ENCODE measurements at places on chromosomes 7 and 10.
A peak's percentile ranks its signal among the peaks of the same experiment; 100 is the strongest.

DNA sequence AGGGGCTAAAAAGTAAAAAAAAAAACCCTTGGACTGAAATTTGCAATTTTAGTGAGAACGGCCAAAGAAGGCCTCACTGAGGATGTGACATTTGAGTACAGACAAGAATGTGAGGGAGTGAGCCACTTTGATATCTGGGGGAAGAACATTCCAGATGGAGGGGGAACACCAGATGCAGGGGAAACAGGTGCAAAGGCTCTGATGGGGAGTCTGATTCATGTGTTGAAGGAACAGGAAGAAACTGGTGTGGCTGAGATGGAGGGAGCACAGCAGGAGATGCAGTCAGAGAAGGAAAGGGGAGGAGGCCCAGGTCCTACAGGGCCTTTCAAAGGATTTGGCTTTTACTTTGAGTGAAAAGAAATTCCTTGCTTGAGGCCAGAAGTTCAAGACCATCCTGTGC, 615.7 kb upstream of the NRP1 start:
- no peak for DNase-seq

GRCh38 chr10:23096802-23097549, 1.6 kb downstream of the MSRB2 start:
- no peak for DNase-seq

- no peak for DNase-seq
These were observed 12.5 kb downstream of the GDI2 start for GRCh38 chr10:5800782-5801181.

DNA sequence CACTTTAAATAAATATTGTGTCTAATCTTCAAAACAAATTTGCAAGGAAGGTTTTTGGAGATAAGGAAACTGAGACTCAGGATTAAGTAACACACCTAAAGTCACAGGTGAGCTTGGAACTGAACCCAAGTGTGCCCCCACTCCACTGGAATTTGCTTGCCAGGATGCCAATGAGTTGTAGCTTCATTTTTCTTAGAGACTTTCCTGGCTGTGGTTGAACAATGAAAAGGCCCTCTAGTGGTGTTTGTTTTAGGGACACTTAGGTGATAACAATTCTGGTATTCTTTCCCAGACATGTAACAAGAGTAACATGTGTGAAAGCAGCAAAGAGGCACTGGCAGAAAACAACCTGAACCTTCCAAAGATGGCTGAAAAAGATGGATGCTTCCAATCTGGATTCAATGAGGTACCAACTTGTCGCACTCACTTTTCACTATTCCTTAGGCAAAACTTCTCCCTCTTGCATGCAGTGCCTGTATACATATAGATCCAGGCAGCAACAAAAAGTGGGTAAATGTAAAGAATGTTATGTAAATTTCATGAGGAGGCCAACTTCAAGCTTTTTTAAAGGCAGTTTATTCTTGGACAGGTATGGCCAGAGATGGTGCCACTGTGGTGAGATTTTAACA, 1.5 kb downstream of the IL6 start:
- no peak for DNase-seq

DNA sequence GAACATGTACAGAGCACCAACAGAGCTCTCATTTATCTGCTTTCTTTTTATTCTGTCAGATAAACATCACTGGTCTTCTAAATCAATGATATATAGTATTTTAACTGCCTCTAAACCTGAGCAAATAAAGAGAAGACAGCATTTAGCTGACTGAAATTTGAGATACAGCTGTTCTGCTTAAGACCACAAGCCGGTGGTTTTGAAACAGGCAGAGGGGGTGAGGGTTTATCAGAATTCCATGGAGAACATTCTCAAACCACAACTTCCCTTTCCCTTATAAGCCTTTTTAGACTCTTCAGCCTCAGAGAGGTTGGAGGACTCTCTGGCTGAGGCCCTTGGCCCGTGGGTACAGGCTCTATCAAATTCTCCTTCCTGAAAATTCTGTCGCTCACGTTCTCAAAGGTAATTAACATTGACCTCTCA, 87.4 kb upstream of the RSU1 start:
- no peak for DNase-seq

- peak; percentile 19 for DNase-seq
These were observed 27.8 kb downstream of the NKX2-3 start for GRCh38 chr10:99560277-99561126.

GRCh38 chr10:30172673-30173072, 113.3 kb upstream of the JCAD start:
- DNase-seq, result no peak

DNA sequence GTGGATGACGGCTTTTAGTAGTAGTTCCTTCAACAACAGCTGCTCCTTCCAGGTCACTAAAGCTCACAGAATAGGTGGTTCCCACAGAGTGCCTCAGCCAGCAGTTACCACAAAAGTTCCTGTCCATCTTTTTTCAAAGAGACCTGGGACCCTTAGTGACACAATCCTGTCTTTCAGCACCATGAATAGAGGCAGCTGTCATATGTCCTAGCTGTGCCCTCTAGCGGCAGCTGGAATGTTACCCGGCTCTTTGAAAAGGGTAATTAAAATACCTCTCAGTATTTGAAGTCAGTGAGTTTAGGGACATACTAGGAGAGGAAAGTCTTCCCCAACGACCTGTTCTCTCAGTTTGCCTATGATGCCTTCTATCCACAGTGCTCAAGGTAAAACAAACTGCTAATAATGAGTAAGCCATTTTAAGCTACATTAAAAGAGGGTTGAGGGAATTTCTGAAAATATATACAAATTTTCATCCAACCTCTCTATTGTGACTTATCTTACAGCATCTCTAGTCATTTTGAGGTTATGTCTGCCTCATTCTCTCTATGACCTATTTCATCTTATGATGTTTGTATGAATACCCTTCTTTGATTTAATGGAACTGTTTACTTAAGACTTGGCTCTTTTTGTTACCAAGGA, 290.8 kb downstream of the NXPH1 start:
- no peak for DNase-seq

DNA sequence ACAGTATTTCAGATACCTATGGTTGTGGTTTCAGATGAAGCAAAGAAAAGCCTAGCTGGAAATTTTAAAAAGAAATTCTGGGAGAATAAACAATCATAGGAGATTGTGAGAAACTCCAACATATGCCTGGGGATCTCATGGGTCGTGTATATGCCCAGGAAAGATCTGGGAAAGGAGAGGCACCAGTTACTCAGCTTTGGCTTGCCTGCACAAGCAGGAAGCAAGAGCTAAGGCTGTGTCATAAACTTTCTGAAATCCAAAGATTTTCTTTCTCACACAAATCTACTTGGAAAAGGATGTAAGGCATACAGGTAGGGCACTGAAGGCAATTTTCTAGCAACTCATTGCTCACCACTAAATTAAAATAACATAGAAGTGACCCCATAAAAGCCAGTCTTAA, 373.6 kb downstream of the CDC14C start:
- DNase-seq, result no peak

DNA sequence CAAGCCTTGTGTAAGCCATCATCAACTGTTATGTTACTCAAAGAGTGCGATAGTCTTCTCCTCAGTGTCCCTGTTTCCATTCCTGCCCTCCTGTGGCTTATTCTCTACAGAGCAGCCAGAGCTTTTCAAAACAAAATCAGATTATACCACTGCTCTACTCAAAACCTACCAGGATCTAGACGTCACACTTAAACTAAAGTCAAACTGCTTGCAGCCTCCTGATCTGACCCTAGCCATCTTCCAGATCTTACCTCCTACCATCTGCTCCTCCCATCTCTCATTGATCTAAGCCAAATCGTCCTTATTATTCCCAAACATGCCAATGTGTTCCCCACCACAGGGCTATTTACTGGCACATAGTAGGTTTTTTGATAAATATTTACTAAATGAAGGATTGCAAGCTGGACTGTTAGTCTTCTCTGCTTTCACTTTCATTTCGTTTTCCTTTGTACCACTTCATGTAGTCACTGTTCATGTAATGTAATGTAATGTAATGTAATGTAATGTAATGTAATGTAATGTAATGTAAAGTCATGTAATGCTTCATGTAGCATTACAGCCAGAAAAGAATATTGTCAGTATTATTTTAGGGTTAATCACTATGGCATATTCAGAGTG, 116.1 kb downstream of the GPR37 start:
- DNase-seq, result no peak

DNA sequence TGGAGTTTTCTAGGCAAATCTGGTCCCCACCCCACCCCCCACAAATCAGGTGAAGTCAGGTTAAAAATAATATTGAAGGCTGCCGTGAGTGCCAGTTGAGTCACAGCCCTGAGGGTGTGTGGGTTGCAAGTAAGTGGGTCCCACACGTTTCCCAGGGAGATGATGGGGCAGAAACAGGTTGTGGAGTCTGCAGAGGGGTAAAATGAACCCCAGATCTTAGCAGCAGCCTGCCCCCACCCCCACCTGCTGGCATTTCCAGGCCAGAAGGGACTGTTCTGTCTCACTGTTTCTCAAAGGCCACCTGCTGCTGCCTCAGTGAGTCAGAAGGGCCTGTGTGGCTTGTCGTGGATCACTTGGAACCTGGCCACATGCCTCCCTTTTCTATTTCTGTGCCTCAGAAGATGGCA, 59.8 kb upstream of the SMNDC1 start:
- no peak for DNase-seq

GRCh38 chr7:69814421-69814962, 216.2 kb downstream of the AUTS2 start:
- no peak for DNase-seq

- DNase-seq, result no peak
These were observed 46.8 kb downstream of the NRAP start for GRCh38 chr10:113617086-113617485.

GRCh38 chr7:157268540-157268939, 68.3 kb upstream of the DNAJB6 start:
- DNase-seq, result no peak

DNA sequence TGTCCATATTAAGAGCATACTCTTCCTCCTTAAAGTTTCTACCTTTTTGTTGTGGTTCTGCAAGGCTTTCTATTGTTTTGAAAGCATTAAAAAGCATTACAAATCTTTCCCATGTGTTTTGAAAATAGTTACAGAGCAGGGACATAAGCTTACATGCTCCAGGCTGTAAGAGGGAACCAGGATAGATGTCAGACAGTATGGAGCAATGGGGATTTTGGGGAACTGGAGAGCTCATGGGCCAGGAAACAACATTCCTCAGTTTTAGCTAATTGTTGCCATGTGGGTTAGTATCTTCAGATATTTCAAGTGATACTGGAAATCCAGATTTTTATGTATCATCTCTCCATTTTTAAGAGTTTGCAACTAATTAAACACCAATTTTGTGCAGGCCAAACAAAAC, 3.5 kb downstream of the MDFIC start:
- DNase-seq, result no peak

GRCh38 chr10:63409465-63410027, 56.2 kb downstream of the JMJD1C start:
- DNase-seq, result no peak

GRCh38 chr7:129952086-129952652, 591 bp downstream of the UBE2H start:
- DNase-seq, result no peak

DNA sequence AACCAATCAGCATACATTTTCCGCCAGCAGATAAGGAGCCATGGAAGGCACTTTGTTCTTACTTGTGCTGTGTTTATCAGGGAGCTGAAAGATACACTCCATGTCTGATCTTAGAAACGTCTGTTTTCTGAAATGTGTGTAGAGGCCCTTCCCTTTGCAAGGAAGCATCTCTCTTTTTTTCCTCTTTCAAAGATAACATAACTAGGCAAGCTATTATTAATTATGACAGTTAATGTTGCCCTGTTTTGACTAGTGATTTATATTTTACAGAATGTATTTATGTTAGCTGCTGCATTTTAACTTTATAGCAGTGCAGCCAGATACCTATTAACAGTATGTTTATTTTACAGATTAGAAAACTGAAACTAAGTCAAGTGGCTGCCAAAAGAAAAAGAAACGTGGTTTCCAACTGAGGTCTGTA, 683.2 kb upstream of the IGFBP3 start:
- DNase-seq, result no peak

DNA sequence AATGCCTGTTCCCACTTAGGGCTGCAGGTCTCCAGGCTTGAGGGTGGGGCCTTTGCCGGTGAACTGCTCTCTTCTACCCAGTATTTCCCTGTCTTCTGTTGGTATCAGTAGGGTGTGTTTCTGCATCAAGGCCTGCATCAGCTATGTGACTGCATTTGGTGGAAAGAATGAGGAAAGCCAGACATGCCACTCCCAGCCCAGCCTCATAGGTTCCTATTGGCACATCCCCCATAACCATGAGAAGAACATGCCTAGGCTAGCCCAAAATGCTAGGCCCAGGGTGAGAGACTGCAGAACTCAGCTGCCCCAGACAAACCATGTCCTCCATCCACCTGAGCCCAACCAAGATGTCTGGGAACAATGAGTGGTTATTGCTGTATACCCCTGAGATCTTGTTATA, 380.3 kb upstream of the ADARB2 start:
- DNase-seq, result no peak

DNA sequence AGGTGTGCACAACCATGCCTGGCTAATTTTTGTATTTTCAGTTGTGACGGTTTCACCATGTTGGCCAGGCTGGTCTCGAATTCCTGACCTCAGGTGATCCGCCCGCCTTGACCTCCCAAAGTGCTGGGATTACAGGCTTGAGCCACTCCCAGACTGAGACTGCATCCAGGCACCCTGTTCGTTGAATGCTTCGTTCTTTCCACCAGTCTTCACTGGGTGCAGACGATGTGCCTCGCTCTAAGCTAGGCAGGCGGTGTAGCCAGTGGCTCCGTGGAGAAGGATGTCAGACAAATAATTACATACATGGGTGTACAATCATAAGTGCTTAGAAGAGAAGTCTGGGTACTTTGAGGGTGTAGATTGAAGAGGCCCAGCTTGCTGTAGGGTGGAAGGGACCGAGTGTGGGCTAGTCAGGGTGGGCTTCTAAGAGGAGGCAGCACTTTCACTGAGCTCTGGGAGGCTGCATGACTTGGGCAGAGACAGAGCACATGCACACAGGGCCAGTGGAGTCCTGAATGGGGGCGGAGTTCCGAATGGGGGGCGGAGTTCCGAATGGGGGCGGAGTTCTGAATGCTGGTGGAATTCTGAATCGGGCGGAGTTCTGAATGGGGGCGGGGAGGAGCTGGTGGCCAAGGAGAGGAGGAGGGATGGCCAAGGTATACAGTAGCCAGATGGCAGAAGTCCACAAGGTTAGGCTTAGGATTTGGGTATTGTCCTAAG, 74.3 kb downstream of the COL26A1 start:
- DNase-seq, result no peak

DNA sequence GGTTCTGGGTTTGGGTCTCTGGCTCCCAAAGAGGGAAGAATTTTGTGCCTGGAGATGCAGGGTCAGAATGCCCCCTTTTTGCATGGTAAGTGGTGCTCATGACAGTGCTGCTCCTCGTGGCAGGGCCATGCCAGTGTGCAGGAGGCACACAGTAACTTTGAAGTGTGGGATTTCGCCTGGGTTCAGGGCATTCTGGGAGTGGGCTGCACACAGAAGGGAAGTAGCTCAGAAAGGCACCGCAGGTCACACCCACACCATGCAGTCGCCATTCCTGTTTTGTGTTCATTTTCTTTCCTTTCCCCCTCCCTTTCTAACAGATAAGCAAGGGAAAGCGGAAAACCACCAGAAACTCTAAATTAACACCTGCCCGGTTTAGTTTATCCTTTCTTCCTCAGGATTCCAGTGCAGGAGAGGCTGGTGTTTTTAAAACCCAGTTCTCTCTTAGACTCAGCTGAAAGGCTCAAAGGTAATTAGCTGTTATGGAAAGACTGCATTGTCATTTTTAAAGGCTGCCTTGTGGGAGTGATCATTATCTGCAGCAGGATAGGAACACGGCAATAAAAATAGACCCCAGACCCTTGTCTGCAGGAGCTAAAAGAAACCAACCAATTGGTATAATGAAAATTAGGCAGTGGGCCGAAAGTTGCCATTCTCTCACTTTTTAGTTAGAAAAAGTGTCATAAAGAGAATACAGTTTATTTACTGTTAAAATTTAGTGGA, 50.2 kb downstream of the EEPD1 start:
- no peak for DNase-seq

- no peak for DNase-seq
These were observed 39.4 kb downstream of the PLXNA4 start for GRCh38 chr7:132536654-132537395.
